H9 (cell line): ENCODE measurements at places on chromosomes 2 and 18.

DNA sequence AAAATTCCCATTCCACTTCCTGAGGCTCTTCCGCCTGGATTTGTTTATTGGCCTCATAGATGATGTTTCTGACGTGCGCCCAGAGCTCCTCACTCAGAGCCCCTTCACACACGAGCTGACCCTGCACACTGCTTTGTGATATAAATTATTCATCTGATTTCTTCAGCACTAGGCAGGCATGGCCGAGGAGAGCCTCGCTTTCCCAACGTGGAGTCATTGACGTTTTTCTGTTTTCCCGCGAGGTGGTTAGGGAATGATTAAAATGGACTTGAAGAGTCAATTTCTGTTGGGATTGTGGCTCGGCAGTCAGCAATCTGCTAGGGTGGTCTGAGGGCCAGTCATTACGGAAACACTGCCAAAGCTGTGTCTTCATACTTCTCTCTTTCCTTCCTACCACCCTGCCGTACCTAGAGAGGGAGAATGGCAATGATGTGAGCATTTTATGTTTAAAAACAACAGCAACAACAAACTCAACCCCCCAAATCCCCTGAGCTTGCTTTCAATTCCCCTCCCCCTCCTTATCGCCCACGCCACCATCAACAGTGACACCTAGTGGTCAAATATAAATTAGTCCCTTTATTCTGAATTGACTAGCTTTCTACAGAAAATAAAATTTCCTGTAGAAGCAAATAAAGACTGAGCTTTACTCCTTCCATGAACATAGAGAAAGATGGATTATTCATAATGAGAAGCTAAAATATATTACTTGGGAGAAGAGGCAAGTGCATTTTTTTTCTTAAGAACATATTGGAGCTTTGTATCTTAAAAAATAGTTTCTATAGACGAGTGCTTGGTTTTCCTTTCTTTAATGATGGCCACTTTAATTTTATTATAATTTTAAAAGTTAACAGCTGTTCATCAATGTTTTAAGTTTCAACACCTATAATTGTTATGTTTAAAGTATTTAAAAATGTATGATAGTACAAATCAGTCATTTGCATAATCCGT is 285.1 kb downstream of the MTX2 start:
- peak; percentile 39 for DNase-seq

- no peak for DNase-seq
Measured at GRCh38 chr2:226115102-226115831, 684.4 kb downstream of the IRS1 start.

GRCh38 chr2:135490376-135490775 is 40.6 kb downstream of the ZRANB3 start:
- no peak for DNase-seq

- DNase-seq = no peak
Measured at GRCh38 chr18:25453556-25454269, 101.7 kb upstream of the ZNF521 start.

DNA sequence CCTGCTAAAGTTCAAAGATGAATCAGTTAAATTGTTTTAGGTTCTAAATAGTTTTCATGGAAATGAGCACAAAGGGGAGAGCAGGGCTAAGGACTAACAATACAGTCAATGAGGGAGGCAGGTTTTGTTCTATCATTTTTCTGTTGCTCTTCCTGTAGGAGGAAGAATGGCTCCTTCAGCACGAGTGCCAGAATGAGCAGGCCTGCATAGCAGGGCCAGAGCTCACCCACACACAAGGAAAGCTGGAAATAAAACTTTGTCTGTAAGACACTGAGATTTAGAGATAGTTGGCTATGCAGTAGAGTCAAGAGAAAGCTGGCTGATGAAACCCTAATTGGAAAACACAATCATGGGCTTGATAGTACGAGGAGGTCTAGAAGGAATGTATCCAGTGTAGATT is 313.3 kb downstream of the MBD2 start:
- no peak for DNase-seq

DNA sequence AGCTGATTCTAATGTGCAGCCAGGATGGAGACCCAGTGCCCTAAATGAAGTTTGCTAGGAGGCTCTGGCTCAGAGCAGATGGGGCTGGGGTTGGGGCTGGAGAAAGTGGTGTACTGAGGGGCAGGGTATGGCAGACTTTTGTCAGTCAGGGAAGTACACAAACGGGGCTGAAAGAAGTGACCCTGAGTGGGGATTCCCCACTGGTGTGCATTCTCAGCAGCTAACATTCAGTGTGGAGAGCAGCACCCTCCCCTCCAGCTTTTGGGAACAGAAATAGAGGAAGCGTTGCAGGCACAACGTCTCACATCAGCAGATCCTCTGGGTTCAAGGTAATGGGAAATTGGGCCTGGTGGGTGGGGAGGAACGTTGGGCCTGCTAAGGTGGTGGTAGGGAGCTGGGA is 89.1 kb upstream of the GCFC2 start:
- no peak for DNase-seq
